ENCODE measurements at places on chromosomes 7 and 10.

DNA sequence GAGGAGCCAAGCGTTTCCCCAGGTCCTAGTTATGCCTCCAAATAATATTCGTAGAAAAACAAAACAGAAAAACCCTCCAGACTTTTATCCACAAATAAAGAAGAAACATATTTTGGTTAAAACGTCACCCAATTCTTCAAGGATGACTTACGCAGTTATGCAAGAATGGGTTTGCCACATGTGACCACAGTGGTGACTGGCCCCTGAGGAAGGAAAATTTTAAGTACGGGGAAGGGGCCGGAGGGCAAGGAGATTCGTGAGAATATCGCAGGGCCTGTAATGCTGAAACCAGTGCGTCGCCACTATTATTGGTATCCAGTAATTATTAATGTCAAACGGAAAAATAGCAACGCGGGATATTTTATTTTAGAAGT, 537 bp upstream of the MRPS24 start:
- DNase-seq, result no peak

GRCh38 chr10:67864607-67865371, 19.7 kb upstream of the SIRT1 start:
- DNase-seq, result no peak

- no peak for DNase-seq
Measured at GRCh38 chr10:59562126-59562525, 147.5 kb downstream of the SLC16A9 start.

DNA sequence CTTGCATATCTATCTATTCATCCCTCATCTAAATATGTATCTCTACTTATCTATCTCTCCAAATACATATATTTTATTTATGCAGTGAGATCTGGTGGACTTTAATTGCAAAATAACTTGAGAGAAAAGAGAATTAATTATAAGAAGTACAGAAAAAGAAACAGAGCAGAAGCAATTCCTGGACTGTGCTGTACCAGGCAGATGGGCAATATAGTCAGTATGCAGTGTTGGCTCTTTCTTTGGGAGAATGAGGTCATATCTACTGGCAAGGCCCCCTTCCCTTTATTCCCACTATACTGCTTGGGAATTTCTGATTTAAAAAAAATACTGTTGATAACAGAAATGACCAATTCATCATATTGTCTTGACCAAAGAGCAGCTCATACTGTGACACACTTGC, 49.0 kb upstream of the TOMM7 start:
- DNase-seq, result no peak

DNA sequence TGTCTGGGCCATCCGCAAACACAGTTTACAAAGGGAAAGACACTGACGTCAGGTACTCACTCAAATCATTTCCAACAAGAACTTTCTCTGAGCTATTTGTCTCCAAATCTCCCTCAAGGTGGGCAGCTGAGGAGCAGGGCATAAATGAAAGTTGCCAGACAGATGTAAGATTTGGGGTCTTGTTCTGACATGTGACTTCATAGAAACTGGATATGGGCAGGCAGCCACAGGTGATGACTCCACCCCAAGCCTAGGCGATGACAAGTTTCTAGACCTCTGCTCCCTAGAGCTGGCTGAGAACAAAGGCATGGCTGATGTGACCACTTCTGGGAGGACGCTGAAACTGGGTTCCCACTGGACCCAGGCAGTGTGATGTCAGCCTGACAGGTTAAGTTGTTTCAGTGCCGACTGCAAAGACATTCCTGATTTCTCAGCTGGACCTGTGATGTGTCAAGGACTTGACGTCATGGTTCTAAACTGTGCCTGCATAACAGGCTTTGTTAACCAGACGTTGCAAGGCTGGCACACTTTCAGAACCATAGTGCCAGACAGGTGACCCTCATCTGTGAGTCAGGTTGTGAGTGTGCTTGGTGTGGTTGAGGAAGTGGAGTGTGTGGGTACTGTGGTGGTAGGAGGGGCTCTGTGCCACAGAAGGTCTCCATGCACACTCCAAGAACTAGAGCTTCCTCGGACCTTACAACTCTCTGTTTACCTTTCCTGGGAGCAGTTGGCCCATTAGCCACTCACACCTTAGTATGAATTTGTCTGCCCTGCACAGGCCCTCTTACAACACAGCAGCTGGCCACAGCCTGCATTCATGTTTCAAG, 39.9 kb upstream of the EBF3 start:
- DNase-seq, result no peak

- DNase-seq, result no peak
Measured at GRCh38 chr7:97450516-97450915, 281.4 kb upstream of the TAC1 start.

DNA sequence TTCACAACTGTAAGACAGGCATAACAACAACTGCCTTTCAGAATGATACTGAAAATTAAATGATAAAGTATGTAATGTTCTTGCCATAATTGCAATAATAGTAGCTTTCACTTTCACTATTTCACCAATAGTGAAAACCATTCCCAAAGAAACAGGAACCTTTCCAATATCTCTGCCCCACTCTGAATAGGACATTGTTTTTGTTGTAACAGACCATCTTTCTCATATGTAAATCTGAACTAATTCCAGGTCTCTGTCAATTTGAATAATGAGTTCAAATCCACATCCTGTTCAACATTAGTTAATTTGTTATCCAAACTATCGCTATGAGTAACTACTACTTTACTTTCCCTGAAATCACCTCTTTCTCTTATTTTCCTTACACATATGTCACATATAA, 148.0 kb downstream of the LRRN3 start:
- no peak for DNase-seq

GRCh38 chr7:113810080-113810744, 108.6 kb downstream of the PPP1R3A start:
- no peak for DNase-seq

DNA sequence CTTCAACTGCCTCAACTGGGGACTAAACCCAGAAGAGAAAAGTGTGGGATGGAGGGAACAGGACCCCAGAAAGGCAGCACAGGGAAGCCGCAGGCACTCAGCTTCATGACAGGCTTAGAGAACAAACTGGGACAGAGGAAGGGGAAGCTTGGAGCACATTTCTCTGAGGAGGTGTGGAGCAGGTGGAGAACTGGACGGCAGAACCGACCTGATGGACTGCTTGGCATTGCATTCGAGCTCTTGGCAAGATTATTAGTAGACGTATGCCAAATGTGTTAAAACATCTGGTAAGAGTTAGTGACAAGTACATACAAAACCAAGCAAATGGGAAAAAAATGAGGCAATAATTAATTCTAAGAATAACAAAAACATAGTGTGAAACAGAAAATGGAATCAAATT, 335.7 kb downstream of the SFMBT2 start:
- no peak for DNase-seq

GRCh38 chr10:100737355-100738054, 7.9 kb upstream of the PAX2 start:
- DNase-seq, result no peak

GRCh38 chr10:100184840-100185239, 989 bp downstream of the ERLIN1 start:
- no peak for DNase-seq

DNA sequence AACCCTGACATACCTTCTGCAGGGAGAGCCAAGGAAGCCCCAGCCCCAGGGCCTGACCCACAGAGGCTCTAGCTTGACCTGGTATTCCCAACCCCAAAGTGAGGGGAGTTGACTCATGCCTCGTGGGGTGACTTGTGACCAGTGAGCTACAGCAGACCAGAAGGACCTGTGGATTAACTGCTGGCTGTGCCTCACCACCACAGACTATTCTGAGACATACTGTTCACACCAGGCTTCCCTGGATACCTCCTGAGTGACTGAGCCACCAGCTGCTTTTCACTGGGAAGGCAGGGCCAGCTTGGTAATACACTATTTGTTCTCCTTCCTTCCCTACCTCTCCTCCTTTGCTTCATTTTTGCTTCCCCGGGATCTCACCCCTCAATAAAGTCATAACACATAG, 7.3 kb downstream of the PLXNA4 start:
- DNase-seq, result no peak

GRCh38 chr7:28177836-28178235, 2.8 kb downstream of the JAZF1 start:
- no peak for DNase-seq

- DNase-seq, result no peak
Measured at GRCh38 chr10:5658871-5659618, 7.3 kb downstream of the ASB13 start.

GRCh38 chr7:128151635-128152034, 89.4 kb upstream of the LEP start:
- DNase-seq, result no peak

Data from NCI-H2107 (cell line).